ENCODE measurements at places on chromosomes 3 and 15. TPM values are rescaled to one million over a fixed set of nuclear protein-coding genes. Genes with fewer than 3 reads are reported as not detected.

The SLC6A1 gene
- 1.7 TPM for total RNA-seq

The CHMP2B gene
- 31.2 TPM for total RNA-seq

The HRH1 gene
- total RNA-seq: not detected

The HTR3E gene
- not detected for total RNA-seq

The KIF7 gene
- 9.0 TPM for total RNA-seq

The ATP1B3 gene
- 78.6 TPM for total RNA-seq

The GOLGA8J gene
- total RNA-seq: not detected

The WDR82 gene
- total RNA-seq: 63.8 TPM

The MEF2A gene
- total RNA-seq: 13.6 TPM

The TRPM7 gene
- total RNA-seq: 16.5 TPM

The GOLGA6L10 gene
- total RNA-seq: 0.85 TPM

The GUCA1C gene
- total RNA-seq: not detected

The MON1A gene
- total RNA-seq: 15.9 TPM

DNA sequence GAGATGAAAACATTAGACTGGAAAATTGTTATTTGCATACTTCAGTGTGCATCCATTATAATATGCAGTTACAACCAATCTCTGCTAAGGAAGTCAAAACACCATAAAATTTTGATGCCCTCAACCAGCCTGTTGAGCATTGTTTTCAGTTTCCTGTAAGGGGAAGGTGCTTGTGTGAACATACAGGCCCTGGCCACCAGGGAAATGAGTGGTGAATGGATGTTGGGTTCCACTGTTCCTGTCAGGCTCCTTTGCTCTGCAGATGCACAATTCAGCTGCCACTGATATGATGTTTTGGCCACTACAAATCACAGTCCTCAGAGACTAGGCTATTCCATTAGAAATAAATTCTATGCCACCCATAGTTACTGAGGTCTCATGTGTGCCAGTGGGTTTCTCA lies 184.6 kb downstream of the SYNPR start:
- no peak for DNase-seq

GRCh38 chr15:89760303-89761008 lies 9.4 kb upstream of the MESP1 start:
- DNase-seq: peak; percentile 95

DNA sequence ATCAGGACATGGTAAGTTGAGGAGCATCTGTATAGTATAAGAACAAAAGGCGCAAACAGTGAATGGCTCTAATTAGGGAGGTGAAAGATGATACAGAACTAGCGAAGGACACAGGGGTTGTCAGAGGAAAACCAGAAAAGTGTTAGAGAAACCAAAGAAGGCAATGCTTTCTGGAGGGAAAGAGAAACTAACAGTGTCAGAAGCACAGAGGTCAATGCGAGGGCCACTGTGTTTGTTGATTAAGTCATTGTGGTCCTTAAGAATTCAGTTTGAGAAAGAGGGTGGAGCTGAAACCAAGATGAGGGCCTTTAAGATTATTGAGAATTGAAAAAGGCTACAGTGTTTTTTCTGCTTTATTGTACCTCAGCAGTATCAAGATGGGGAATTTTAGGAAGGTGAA lies 28.8 kb downstream of the ATG7 start:
- no peak for DNase-seq

DNA sequence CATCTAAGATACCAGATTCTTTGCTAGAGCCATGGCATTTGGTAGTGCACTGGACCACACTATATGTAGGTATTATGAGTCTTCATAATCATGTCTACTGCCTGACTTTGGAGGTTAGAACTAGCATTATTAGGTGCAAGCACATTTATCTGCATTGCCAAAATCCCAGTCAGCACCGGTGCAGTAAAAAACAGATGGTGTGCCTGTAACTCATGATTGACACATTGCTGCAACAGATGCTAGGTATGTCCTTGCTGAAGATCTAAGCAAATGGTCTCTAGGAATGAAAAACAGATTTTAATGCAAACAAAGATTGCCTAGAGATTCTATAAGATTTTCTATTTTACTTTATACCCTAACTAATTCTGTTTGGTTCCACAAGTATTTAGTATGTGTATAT lies 47.7 kb downstream of the MYO5A start:
- no peak for DNase-seq

- peak; percentile 44 for DNase-seq
Measured at GRCh38 chr3:196502775-196503195, 783 bp downstream of the RNF168 start.

DNA sequence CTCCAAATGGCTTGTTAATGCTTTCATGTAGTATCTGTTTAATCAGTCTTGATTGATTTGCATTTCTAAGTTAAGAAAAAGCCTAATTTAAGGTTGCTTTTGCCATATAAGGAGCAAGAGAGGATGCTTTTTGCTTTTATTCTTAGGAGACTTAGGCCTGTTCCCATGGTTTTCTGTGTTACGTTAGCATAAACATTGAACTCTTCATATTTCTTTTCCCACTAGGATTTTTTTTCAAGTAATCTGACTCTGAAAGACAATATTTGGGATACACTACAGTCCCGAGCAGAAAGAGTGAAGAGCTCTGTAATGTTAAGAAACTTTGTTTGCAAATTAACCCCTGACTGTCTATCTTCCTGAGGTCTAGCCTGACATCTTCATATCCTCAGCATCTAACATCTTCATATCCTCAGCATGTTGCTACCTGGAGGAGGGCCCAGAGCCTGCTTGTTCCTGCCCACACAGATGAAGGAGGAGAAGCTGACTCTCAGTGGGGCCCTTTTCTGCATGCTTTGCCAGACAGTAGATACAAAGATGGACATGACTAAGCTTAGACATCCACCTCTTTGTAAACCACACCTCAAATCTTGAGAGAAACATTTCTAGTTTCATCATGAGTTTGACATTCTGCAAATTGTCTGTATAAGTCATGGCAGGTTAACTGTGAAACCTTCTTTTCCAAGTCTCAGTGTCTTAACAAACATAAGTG lies 86.2 kb upstream of the COL6A5 start:
- no peak for DNase-seq

- DNase-seq: no peak
Measured at GRCh38 chr15:41259546-41260189, 28.6 kb downstream of the CHP1 start.

DNA sequence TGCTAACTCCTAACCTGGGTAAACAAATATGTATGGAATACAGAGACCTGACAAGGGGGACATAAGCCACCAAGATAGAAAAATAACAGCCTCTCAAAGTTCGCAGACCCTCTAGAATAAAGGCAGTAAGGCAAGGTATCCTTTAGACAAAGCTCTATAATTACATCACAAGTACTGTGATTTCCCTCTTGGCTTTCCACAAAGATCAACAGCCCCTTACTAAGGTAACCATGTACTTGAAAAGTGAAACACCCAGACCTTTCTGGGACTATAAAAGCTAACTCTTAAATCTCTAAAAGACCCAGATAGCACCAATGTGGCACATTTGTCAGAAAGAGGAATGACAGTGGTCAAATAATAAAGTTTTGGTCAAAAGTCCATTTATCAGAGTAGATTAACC lies 51.9 kb downstream of the TBL1XR1 start:
- DNase-seq: no peak

GRCh38 chr3:15450438-15451215 lies 23.2 kb downstream of the EAF1 start:
- no peak for DNase-seq

DNA sequence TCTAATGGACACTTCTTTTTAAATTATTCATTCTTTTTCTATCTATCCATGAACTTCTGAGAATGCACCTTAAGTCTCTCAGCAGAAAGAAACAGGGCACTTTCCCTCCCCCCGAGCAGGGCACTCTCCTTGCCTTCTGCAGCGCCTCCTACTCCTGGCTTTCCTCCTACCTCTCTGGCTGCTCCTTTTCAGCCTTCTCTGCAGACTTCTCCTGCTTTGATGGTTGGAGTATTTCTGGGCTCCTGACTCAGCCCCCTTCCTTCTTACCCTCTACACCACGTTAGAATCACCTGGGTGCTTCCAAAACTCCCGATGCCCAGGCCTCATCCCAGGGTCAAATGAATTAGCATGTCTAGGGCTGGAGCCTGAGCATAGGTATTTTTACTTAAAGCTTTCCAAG lies 3.4 kb downstream of the SCN5A start:
- DNase-seq: no peak

DNA sequence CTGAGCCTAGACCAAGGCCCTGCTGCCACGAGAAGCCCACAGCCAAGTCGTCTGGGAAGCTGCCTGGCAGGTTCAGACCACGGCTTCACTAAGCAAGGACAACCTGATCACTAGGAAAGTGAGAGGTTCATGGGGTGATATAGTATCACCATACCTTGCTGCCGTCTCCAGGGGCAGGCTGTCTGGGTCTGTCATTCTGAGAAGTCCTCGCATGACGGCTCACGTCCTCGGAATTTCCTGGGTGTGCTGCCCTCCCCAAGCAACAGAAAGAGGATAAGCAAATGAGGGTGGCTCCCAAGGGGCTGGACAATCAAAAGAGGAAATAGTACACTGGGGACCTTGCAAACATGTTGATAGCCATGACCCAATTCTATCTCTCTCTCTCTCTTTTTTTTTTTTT lies 207.4 kb upstream of the IGF1R start:
- DNase-seq: peak; percentile 16

DNA sequence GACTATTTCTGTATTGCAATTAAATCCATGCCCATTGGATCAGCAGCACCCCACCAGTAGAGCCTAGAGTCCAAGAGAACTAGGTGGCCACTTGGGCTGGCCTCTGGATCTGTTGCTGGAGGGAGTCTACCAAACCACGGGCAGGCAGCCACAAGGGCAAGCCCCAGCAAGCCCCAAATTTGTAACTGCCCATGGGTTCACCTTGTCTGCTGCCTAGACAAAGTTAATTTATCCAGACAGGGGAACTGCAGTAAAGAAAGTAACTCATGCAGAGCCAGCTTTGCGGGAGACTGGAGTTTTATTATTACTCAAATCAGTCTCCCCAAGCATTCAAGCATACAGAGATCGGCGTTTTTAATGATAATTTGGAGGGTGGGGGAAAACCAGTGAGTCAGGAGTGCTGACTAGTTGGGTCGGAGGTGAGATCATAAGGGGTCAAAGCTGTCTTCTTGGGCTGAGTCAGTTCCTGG lies 74.0 kb upstream of the TERB2 start:
- DNase-seq: no peak

DNA sequence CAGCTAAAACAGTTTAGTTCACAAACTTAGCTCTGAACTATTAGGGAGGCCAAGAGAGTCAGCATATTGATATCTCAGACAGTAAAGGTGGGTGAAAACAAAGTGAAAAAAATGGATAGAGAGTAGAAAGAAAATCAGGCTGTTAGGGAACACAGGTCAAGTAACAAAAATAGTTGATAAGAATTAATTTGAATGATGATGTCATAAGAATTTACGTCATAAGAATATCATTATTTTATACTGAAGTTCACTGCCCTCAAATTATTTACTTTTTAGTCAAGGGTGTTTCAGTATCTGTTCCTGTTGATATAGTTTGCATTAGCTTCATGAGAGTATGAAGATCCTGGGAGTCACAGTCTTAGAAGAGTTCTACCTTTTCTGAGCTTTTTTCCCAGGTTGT lies 1134.6 kb downstream of the SI start:
- no peak for DNase-seq

DNA sequence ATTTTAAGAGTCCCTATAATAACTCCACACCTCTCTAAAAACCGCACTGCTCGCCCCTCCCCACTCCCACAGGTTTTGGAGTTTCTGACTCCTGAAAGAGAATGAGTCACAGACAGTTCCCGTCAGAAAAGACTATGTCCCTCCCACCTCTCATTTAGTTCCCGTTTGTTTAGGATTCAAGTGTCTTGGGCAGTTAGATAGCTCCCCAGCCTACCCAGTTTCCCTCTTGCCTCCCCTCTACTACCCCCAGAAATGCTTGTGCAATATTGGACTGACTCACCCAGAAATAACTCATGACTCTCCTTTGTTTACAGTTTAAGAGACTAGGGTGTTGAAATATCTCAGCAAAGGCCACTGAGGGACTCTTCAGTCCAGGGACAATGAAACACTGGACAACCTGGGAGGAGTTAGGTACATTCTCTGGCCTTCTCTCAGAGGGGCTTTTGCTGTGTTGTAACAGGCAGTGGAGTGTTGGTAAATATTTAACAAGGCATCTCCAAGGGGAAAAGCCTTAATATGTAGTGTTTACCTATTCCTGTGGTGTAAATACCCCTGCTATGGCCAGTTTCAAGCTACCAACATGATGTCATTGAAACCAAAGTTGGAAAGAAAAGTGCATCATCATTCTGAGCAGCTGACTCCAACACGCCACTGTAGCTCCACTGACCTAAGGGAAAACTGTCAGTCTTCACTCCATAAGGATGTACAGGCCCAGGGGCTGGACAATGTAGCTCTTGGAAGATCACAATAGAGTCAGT lies 96.1 kb upstream of the CHD2 start:
- no peak for DNase-seq

DNA sequence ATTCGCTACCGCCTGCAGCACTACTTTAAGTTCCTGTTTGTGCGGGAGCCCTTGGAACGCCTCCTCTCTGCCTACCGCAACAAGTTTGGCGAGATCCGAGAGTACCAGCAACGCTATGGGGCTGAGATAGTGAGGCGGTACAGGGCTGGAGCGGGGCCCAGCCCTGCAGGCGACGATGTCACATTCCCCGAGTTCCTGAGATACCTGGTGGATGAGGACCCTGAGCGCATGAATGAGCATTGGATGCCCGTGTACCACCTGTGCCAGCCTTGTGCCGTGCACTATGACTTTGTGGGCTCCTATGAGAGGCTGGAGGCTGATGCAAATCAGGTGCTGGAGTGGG lies 995 bp downstream of the CHST14 start:
- DNase-seq: peak; percentile 82

DNA sequence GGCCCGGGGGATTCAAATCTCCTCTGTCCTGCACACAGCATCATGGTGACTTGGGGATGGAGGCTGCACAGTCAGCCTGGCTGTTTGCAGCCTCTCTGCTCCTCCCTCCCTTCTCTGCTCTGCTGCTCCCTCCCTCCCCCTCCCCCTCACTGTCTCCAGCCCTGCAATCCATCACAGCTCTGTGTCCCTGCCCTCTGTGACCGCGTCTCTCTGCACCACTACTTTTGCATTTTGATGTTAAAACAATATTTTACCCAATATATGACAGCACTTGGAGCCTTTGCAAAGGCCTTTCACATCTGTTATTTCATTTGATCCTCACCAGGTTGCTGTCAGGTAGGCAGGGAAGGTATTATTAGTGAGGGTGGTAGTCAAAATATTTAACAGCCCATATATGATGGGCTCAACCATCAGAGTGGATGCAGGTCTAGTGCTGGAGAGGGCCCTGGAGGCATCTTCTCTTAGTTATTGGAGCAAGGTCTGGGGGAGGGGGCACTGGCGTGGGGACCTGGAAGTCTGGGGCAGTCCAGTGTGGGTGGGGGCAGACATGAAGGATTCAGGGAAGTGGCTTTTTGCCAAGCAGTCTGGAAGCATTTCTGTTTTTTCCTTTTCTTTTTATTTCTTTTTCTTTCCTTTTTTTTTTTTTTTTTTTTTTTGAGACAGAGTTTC lies 16.3 kb upstream of the VPS8 start:
- no peak for DNase-seq

- no peak for DNase-seq
Measured at GRCh38 chr3:154194877-154195276, 73.7 kb downstream of the ARHGEF26 start.

GRCh38 chr3:114659109-114660061 lies 365.6 kb downstream of the TIGIT start:
- no peak for DNase-seq

- DNase-seq: no peak
Measured at GRCh38 chr15:56767315-56767714, 34.0 kb upstream of the ZNF280D start.
